Kidney (tissue), 22 donors: ENCODE measurements at places on chromosomes 4 and X. TPM values are rescaled to one million over a fixed set of nuclear protein-coding genes. Genes with fewer than 3 reads are reported as not detected.
A peak's percentile ranks its signal among the peaks of the same experiment; 100 is the strongest.

The TAF9B gene
- 14.0 TPM for polyA plus RNA-seq

The RBM10 gene
- polyA plus RNA-seq, result 27.5 TPM

The XG gene
- polyA plus RNA-seq, result 0.43 TPM

The TMEM144 gene
- 3.3 TPM for polyA plus RNA-seq

The NXF2B gene
- polyA plus RNA-seq, result not detected

The DMP1 gene
- not detected for polyA plus RNA-seq

The CFAP99 gene
- polyA plus RNA-seq, result 1.5 TPM

The ADAM29 gene
- polyA plus RNA-seq, result not detected

The TMPRSS11D gene
- not detected for polyA plus RNA-seq

The ABCG2 gene
- polyA plus RNA-seq, result 1.5 TPM

The TIMP1 gene
- 382 TPM for polyA plus RNA-seq

The TLR3 gene
- polyA plus RNA-seq, result 5.1 TPM

The PF4V1 gene
- polyA plus RNA-seq, result not detected

The PRDM8 gene
- polyA plus RNA-seq, result 0.75 TPM

- no peak for DNase-seq
Observed at GRCh38 chr4:61984260-61984909, 784.3 kb downstream of the ADGRL3 start.

DNA sequence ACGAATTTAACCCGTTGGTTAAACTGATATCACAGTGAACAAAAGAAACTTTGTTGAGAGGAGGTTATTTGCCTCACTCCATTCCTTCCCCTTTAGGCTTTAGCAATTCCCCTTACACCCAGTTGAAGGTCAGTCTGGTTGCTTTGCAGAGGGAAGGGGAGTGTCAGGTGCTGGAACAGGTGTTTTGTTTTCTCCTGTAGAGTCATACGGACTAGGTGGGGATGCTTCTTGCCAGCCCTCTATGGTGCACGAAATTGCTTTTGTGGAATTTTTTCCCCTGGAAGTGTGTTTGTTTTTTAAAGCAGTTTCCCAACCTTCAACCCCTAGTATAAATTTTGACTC is 33.1 kb downstream of the DLG3 start:
- no peak for DNase-seq

GRCh38 chr4:7124689-7125442 is 57.0 kb upstream of the GRPEL1 start:
- peak; percentile 72 for DNase-seq

DNA sequence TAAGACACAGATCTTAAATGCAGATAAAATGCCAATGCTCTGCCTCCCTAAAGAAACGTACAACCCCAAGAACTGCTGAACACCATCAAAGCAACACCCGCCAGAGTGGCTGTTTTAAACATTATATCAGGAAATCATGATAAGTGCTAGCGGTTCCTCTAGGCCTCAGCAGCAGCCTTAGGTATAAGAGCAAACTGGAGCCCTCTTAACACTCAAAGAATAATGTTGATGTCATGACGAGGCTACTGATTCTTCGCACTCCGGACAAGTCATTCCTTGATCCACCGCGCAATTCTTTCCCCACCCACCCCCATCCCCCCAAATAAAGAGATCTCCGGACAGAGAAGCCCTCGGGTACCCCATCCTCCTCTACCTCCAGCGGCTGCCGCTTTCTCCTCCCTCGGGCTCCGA is 507 bp downstream of the LIN54 start:
- no peak for DNase-seq

- peak; percentile 24 for DNase-seq
Observed at GRCh38 chr4:1211371-1211770, 37.6 kb downstream of the CTBP1 start.

- DNase-seq, result no peak
Observed at GRCh38 chr4:88102026-88102425, 56.4 kb downstream of the ABCG2 start.

GRCh38 chr4:28942631-28943030 is 1777.5 kb upstream of the PCDH7 start:
- DNase-seq, result no peak

DNA sequence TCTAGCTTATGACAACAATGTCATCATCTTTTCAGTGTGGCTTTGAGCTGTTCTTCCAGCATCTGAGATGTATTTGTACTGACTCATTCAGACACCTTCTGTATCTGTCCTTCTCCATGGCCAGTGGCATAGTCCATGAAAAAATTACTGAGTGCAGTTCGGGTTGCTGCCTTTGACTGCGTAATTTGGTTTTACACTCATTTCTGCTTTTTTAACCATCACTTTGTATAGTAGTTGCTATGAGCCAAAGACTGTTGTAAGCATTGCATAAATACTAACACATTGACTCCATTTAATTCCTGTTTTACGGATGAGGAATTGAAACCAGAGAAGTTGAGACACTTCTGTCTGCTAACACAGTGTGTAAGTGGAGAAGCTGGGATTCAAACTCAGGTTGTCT is 190.7 kb upstream of the MID1 start:
- no peak for DNase-seq

GRCh38 chr4:39181520-39181904 is 817 bp upstream of the WDR19 start:
- DNase-seq, result no peak

DNA sequence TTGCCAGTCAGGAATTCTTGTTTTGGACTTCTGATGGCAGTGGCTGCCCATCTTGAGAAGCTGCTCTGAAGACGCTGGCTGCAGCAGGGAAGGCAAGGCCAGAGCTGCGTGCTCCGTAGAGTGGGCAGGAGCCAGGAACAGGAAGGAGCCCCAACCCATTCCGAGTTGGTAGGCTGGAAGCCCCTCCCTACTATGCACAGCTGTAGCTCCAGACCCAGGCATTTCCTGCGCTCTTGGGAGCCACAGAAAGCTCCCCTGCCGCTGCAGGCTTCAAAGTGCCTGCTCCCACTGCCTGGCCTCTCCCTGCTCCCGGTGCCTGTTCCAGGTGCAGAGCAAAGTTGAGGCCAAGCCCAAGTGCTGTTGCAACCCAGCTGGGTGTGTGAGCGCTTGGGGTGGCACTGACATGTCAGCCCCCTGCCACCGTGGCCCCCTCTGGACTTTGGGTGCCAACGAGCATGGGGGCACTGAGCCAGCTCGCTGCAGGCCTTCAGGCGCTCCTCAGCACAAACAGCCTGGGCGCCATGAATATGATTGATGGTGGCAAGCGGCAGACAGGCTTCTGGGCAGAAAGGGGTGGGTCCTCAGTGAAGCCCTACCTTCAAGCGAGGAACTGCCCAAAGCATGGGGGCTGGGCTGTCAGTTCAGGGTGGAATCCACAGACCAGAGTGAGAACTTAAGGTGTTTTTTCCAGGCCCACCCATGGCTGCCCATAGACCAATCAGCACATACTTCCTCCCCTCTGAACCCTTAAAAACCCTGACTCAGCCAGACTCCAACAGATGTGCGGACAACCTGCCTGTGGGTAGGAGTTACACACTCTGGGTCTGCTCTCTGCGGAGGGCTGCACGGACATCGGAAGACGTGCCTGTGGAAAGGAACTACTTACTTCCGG is 677.2 kb upstream of the INTU start:
- no peak for DNase-seq

- DNase-seq, result no peak
Observed at GRCh38 chr4:89100853-89101252, 10.5 kb upstream of the TIGD2 start.

GRCh38 chrX:115900425-115900824 is 270.1 kb upstream of the AGTR2 start:
- no peak for DNase-seq

- DNase-seq, result no peak
Observed at GRCh38 chr4:120856294-120856693, 66.2 kb downstream of the PRDM5 start.

- DNase-seq, result no peak
Observed at GRCh38 chrX:123322536-123322935, 138.5 kb downstream of the GRIA3 start.

DNA sequence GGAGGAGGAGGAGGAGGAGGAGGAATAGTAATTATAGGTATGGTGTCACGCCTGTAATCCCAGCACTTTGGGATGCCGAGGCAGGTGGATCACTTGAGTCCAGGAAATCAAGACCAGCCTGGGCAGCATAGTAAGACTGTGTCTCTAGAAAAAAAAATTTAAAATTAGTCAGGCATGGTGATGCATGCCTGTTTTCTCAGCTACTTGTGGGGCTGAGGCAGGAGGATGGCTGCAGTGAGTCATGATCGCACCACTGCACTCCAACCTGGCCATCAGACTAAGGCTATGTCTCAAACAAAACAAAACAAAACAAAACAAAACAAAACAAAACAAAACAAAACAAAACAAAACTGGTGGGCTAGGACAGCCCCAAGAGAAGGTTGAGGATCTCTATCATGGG is 3.0 kb downstream of the STARD8 start:
- no peak for DNase-seq

GRCh38 chr4:98260579-98261404 is at the start of gene RAP1GDS1:
Gene RAP1GDS1, plus strand, starts transcription at chr4:98261384. Its CDS starts 182 bp downstream, at chr4:98261566.
- peak; percentile 99 for DNase-seq
